Omental fat pad (tissue), 4 donors: ENCODE measurements at places on chromosomes 6 and 20.

DNA sequence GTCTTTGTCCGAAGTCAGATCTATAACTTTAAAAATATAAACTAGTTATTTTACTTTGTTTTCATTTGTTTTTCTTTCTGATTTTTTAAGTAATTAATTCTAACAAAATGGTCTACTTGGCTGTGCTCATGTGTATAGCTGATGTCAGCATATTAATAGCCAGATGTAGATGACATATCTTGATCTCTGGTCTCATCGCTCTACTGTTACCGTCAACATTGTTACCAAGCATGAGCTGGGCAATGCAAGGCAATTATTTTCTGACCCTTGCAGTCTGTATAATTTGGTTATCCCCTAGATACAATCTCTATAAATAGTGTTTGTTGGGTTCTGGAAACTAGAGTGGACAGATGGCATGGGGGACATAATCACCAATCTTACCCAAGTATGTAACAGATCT lies 151.6 kb upstream of the PTPRK start:
- no peak for DNase-seq

DNA sequence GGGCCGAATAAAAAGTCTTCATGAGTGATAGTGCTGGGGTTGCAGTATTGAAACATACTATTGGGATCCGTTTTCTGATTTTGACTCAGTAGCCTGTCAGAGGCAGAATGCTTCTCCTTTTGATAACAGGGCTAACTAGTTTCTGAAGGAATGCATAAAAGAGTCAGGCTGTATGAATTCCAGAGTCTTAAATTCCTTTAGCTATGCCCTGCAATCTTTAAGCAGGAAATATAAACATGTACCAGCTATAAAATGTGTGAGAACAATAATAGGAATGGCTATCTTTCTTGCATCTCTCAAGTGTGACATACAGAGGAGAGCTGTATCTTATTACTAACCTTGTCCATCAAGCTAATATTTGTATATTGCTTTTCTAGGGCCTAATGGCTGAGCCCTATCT lies 917.1 kb downstream of the KIF16B start:
- DNase-seq: no peak

GRCh38 chr6:4957521-4958231 lies 46.2 kb downstream of the RPP40 start:
- no peak for DNase-seq

- DNase-seq: no peak
Measured at GRCh38 chr6:5475779-5476178, 214.5 kb downstream of the FARS2 start.

- DNase-seq: no peak
Measured at GRCh38 chr20:31675828-31676608, 38.3 kb downstream of the COX4I2 start.

DNA sequence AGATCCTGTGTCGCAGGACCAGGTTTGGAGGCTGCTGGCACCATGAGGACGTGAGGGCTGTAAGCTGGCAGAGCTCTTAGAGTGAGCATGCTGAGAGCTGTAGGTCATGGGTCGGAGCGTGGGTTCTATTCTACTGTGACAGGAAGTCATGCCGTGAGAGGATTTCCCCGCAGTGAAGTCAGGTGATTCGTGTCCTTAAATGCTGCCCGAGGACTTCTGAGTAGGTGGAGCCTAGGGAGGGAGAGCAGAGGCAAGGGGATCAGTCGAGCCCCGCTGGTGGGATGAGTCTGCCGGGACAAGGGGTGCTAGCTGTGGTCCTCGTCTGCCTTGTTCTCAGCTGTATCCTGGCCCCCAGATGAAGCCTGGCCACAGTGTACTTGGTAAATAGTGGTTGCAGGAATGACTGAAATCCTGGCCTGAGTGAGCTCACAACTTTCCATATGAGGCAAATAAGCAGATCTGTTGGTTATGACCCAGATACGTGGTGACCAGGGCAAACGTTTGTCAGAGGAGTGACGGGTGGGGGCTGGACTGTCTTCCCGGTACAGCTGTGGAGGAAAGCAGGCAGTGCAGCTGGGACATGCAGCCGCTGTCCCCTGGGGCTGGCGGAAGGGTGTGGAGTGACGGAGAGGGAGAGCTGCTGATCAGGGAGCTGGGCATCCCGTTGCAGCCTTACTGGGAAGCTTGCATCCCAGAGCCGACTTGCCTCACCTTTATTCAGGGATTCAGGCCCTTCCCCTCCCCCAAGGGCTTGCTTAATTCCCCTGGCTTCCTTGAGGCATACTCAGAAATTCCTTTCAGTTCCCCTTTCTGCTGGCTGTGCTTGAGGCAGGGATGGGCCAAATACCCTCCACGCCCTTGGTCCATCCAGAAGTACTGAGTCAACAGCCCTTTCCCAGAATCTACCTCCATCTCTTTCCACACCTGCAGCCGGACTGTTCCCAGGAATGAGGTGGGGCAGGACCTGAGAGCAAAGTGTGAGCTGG lies 250.9 kb upstream of the RREB1 start:
- DNase-seq: peak; percentile 46

DNA sequence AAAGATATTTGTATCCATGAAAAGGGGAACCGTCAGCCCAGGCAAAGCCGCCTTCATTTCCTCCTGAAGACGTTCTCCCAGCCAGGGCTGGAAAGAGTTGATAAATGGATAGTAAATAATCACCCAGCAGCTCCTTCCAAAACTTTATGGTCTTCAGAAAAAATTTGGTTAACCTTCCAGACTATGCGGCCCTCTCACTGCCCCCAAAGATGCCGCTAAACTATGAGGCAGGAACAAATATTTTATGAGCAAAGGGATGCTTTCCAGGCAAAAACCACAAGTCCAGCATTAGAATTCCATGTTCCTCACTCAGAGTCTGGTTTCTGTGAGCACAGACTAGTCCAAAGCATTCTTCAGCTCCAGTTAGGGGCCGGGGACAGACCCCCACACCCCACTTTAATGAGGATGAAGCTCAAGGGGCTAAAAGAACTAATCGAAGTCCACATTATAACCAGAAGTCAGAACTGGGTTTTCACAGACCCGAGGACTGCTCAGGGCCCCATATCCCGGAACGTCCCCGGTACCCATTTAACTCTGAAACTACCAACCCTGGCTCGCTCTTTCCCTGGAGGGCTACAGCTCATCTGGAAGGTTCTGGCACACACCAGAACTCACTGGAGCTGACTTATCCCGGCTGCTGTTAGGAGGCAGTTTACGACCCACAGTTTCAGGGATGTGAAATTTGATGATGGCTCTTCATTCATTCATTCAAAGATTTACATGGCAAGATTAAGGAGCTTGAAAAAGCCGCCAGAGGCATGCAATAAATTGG lies 29.4 kb downstream of the BMP7 start:
- no peak for DNase-seq

- DNase-seq: no peak
Measured at GRCh38 chr20:35006009-35006408, 50.3 kb downstream of the MYH7B start.

DNA sequence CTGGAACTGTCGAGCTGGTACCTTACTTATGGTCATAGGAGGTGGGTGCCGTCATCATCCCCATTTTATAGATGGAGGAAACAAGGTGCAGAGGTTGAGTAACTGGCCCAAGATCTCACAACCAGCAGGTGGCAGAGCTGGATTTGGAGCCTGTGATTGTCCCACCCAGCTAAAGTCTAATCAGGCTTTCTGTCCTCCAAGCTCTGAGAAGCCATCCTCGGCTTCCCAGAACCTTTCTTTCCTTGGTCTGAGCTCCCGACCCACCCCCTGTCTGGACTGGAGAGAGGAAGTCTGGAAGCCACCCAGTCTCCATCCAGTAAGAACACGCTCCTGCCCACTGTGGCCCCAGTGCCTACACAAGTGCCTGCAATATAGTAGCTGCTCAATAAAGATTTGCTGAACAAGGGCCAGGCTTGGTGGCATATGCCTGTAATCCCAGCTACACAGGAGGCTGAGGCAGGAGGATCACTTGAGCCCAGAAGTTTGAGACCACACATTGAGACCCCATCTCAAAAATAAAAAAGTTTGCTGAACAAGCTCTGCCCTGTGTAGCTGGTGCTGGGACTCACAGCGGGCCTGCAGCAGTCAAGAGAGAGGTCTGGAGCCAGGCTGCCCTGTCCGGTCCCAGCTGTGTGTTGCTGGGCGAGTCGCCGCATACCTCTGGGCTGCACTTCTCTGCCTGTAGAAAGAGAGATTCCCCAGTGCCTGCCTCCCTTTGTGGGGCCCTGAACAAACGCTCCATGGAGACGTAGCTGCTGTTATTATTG lies 32.5 kb upstream of the DLGAP4 start:
- DNase-seq: no peak

DNA sequence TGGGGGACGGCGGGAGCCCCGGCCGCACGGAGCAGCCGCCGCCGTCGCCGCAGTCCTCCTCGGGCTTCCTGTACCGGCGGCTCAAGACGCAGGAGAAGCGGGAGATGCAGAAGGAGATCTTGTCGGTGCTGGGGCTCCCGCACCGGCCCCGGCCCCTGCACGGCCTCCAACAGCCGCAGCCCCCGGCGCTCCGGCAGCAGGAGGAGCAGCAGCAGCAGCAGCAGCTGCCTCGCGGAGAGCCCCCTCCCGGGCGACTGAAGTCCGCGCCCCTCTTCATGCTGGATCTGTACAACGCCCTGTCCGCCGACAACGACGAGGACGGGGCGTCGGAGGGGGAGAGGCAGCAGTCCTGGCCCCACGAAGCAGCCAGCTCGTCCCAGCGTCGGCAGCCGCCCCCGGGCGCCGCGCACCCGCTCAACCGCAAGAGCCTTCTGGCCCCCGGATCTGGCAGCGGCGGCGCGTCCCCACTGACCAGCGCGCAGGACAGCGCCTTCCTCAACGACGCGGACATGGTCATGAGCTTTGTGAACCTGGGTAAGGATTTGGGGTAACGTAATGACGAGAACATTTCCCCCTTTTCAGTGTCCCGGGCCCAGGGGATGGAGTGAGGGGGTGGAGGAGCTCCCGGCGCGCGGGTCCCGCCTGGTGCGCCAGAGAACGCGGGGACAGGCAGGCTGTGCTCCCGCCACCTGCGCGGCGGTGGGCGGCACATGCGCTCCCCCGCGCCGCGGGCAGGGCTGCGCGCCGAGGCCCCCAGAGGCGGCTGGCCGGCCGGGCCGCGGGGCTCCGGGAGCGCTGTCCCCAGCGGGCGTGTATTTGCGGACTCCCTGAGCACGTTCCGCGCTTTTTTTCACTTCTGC lies 1.4 kb downstream of the BMP6 start:
- no peak for DNase-seq

DNA sequence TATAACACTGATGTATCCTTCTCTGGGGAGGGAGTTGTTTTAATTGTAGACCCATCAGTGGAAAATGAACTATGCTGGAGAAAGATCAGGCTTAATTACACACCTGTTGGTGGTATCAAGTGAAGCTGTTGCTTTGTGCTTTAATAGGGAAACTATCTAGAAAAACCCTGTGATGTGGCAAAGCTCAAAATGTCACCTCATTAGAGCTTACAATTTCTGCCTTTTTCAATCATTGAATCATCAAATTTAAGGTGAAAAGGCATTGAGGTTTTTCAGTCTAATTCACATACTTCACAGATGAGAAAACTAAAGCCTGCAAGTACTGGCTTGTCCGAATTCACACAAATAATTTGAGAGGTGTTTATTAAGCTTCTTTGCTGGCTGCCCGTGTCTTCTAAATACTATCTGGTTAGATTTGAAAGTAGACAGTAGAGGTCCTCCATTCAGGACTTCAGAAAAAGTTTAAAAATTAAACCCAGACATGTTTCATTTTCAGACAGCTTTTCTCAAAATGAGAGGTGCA lies 143.3 kb upstream of the MAP3K7 start:
- DNase-seq: no peak

GRCh38 chr20:59643615-59644061 lies 39.3 kb downstream of the PHACTR3 start:
- DNase-seq: no peak

- DNase-seq: no peak
Measured at GRCh38 chr6:89023591-89024441, 56.7 kb upstream of the PNRC1 start.

- no peak for DNase-seq
Measured at GRCh38 chr6:80148220-80148619, 41.7 kb downstream of the BCKDHB start.

GRCh38 chr6:161840380-161840779 lies 566.5 kb upstream of the AGPAT4 start:
- DNase-seq: no peak

GRCh38 chr6:72712910-72713309 lies 91.0 kb downstream of the KCNQ5 start:
- no peak for DNase-seq
